NCI-H774 (cell line): ENCODE measurements at places on chromosomes 3 and 15.

DNA sequence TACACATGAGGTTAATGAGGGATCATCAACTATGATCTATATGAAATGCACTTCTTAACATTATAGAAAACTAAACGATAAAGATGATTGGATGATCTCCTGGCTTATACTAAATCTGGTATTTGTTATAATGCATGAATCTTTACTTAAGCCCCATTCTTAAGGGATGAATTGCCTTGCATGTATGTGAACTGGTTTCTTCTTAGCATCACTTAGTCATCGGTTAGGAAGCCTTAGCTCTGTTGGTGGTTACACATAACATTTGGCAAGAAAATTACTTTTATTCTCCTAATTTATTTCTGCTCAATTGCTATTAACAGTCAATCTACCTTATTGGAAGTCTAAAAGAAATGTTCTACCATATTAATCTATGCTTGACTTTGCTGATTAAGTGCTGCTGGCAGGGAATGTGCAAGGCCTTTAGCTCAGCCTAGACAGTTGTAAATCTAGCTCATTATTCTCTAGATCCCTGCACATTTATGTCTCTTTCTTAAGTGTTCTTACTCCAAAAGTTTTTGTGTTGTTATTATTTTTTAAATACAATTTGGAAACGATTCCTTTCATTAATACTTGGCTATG, 356.0 kb downstream of the ZPLD1 start:
- no peak for DNase-seq

- no peak for DNase-seq
These were observed 347.7 kb upstream of the ARPP21 start for GRCh38 chr3:35291471-35292236.

- no peak for DNase-seq
These were observed 901 bp upstream of the CLN6 start for GRCh38 chr15:68230157-68231100.

DNA sequence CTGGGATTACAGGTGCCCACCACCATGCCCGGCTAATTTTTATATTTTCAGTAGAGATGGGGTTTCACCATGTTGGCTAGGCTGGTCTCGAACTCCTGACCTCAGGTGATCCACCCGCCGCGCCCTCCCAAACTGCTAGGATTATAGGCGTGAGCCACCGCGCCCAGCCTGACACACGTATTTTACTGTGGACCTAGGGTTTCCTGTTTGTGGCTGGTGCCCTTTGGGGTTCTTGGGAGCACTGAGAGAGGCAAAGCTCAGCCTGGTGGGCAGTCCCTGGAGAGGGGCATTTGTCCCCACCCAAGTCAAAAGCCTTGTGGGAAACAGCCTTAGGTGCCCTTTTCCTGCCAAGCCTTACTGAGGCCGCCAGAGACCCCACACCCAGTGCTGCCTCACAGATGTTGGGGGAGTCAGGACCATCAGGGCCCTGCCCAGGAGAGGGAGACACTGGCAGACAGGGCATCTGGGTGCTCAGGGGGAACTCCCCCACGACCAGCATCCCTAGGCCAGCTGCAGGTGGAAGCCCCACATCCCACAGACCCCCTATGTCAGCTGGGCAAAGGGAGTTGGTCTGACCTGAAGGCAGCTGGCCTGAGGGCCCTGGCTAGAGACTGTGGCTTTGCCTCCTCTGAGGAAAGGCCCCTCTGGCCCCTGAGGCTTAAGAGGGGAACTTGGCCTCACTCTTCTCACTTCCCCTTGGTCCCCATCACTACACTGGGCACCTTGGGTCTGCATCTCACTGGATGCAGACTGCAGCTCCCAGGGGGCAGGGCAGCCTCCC, 35.1 kb downstream of the DNAH1 start:
- no peak for DNase-seq

DNA sequence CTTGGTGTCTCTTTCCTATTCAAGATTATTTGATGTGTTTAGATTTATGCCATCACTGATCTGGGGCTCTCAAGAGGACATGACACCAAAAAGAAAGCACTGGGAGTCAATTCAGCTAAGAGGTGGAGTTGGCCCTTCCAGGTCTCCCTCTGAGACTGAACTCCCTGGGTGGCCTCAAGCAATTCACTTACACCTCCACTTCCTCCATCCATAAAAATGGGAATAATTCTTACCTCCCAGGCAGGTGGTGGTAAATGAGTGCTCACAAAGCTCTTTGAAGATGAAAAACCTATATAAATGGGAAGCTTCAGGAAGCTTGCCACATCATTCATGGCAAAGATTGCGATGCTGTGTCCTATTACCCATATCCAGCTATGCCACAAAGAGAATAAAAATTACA, 59.2 kb upstream of the ICE2 start:
- no peak for DNase-seq

DNA sequence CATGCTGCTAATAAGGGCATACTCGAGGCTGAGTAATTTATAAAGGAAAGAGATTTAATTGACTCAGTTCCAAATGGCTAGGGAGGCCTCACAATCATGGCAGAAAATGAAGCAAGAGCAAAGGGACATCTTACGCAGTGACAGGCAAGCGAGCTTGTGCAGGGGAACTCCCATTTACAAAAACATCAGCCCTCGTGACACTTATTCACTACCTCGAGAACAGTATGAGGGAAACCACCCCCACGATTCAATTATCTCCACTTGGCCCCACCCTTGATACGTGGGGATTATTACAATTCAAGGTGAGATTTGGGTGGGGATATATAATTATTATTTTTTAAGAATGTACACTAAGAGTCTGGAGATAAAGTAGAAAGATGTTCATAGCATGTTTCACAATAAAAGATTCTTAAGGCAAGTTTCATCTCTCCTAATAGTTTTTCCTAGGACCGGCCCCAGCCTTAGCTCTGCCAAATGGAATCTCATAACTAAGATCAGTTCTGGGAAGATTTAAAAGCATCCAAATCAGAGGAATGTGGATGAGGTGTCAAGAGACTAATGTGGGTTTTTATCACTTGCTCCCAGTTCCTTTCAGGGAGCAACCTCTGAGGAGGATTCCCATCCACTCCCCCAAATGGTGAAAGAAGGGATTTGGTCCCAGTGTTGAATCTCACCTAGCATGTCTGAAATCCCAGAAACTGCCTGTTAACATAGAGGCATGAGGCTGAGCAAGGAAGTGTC, 221.0 kb downstream of the ZMAT3 start:
- DNase-seq: no peak

- no peak for DNase-seq
These were observed 145.9 kb downstream of the MEIS2 start for GRCh38 chr15:36954486-36954885.

GRCh38 chr3:194330579-194330978, 20.5 kb downstream of the CPN2 start:
- DNase-seq: no peak

DNA sequence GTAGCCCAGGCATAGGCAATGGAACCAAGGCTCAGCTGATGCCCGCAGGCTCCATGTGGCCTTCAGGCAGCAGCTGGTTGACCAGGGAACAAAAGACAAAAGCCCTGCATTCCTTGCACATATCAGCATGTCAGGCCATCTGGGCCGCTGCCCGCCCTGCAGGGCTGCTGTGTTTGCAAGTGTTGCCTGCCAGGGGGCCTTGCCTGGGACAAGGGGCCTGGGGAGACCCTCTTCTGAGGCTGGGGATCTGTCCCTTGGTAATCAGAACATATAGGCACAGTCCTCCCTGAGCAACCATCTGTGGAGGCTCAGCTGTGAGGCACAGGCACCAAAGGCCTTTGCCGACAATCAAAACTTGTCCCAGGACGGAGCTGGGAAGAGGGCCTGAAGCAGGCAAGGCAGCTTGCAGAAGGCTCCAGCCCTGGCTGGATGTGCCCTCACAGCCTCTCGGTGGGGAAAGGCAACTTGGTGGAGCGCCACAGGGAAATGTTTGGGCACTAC, 138.2 kb downstream of the TPRA1 start:
- no peak for DNase-seq

DNA sequence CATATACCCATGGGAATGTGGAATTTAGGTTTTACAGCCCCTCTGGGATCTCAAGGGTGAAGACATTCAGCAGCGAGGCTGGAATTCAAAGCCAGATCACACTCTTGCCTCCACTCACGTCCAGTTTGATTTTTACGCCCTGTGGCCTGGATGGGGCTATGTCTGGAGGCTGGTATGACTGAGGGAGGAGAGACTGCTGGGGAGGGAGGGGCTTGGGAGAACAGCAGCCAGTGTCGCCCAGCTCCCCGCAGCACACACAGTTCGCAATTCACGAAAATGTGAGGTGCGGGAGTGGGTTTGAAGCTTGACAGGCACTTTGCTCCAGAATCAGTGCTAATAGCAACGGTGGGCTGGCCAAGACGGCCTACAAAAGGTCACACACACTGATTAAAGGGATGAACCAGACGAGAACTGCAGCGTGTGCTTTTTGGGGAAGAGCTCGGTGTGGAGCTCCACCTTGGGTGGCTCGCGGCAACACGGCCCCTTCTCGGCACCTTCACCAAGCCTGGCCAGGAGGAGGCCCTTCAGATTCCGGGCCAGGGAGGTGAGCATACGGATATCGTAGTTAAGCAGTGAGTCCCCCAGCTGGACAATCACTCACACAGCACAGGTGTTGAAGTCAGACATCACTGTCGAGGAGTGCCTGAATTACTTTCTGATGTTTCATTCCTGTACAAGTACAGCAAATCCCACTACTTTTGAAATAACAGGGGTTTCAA, 16.4 kb downstream of the EHD4 start:
- DNase-seq: no peak
